Right ventricle myocardium inferior (tissue), 1 donor: ENCODE measurements at places on chromosomes 1 and 21.

DNA sequence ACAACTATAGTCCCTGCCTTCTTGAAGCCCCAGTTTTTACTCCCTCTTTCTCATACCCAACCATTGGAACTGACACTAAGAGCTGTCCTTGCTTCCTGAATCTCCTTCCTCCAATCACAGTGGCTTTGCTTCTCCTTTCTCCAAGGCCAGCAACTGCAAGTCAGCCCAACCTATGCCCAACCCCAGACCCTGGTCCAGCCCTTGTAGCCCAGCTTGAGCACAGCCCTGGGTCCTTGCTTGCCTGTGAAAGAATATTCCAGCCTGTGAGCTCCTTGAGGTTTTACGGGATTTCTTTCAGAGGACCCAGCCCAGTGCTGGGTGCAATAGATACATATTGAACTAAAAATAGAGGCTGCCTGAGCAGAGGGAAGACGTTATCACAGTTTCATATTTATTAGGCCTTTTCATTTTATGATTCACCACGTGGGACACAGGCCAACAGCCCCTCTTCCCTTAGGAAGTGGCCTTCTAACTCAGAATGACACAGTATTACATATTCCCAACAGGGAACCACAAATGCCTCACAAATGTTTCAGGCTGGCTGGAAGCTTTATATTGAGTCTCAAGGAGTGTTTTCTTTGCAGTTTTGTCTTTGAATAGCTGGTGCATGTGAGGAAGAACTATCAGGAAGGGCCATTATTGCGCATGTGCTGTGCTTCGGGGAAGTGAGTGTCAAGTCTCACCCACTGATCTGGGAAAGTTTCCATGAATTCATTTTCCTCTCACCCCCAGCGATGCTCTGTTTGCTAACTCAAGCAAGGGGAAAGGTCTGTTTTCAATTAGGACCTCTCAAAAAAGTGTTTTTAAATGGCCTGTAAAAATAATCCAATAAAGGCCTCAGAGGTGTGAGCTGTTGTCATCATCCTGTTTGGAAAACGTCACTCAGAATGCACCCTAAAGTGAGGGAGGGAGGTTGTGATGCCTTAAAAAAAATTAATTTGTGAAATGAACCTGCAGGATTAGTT is 92.3 kb upstream of the NFIA start:
- peak; percentile 60 for DNase-seq

DNA sequence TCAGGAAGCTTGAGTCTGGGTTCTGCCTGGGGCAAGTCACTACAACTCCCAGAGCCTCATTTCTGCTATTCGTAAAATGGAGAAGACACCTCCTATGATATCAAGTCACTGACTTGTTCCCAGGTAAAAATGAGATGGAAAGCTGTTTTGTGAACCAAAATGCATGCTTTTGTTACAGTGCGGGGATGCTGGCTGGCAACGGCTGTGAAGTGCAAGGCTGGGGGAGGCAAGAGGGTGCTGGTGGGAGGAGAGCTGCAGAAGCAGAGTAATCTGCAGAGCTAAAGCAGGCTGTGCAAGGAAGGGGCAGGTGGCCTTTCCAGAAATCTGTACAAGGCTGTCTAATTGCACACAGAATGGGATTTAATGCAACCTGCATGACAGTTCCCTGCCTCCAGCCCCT is 150.9 kb downstream of the CNIH3 start:
- DNase-seq = no peak

GRCh38 chr1:25903986-25904385 is 2.2 kb downstream of the STMN1 start:
- DNase-seq = no peak

- no peak for DNase-seq
These were observed 144.7 kb downstream of the NEGR1 start for GRCh38 chr1:72137656-72138055.

DNA sequence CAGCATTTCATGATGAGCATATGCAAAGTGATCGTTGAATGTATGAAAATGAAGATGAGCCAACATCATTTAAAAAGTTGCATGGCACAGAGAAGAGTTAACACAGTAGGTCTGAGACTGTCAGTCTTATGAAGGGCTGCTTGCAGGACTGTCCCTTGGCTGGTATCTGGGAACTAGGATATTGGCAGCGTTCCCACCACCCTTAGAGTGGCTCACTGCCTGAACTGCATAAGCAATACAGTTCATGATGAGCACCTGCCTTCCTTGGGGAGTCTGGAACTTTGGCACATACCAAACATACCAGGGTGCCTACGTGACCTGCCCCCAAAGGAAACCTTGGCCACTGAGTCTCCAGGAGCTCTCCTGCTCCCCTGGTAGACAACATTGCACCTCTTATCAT is 161.8 kb downstream of the DSCAM start:
- no peak for DNase-seq

DNA sequence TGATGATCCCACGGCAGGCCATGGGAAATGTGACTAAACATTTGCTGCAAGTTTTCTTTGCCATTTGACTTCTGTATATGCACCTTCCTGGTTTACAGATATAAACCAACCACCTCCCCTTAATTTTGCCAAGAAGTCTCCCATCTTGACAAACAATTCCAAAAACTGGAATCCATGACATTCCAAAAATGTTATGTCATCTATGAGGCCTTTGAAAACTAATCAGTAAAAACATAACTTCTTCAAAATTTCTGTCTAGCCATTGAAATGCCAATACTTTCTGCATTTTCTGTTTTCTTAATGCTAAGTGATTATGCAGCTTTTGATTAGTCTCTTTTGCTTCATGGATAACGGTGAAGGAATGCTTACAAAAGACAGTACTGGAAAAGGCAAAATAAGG is 84.1 kb downstream of the LYST start:
- DNase-seq = no peak
